CD4-positive, alpha-beta memory T cell (primary cell): ENCODE measurements at places on chromosomes 1 and 21. TPM values are rescaled to one million over a fixed set of nuclear protein-coding genes. Genes with fewer than 3 reads are reported as not detected.

Gene UBE2U
- total RNA-seq, result not detected

Gene PCP4L1
- total RNA-seq, result not detected

Gene GRIK3
- total RNA-seq, result not detected

Gene PRRC2C
- total RNA-seq, result 298 TPM

Gene HMCN1
- 0.29 TPM for total RNA-seq

Gene CLCA1
- total RNA-seq, result not detected

Gene SLC9C2
- not detected for total RNA-seq

Gene FMN2
- not detected for total RNA-seq

Gene LAMB3
- total RNA-seq, result 0.38 TPM

Gene SLC44A5
- 3.0 TPM for total RNA-seq

Gene GPR25
- 9.2 TPM for total RNA-seq

Gene SUSD4
- total RNA-seq, result 3.0 TPM

DNA sequence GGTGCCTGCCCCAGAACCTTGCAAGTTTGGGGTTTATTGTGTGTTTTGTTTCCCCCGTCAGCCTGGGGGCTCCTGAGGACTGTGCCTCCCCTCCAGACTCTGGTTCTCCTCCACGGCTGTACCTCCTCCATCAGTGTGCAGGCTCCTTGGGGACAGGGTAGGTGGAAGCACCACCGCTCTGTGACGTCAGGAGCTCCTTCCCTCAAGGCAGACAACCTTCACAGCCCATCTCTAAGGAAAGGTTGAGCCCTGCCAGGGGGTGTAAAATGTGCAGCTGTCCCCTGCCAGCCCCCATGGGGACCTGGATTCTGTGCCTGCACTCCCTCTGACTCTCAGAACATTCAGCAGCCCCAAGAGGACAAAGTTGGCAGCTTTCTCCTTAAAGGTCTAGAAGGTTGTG, 465 bp upstream of the HSPB7 start:
- H3K27ac ChIP-seq, result no peak overlapping the region
- no peaks in the 10 kb centered on the region for H3K4me1 ChIP-seq
- peak; percentile 6 for DNase-seq
- H3K4me3 ChIP-seq, result no peak overlapping the region
- H3K27me3 ChIP-seq, result no peaks in the 10 kb centered on the region

DNA sequence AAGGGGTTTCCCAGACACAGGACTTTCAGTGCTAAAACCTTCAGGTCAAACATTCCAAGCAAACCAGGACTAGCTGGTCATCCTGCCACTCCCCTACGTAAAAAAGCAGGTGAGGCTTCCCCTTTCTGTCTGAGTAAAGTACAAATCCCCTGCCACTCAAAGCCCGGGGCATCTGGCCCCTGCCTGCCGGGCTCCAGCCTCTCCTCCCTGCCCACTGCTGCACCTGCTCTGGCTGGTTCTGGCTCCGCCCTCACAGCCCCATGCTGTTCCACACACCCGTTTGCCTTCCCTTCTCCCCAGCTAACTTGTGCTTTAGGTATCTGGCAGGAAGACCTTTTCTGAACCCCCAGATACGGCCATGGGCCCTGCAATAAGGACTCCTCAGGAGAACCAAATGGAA, 23.3 kb upstream of the S100A7 start:
- H3K4me1 ChIP-seq, result no peaks in the 10 kb centered on the region
- no peak overlapping the region for H3K4me3 ChIP-seq
- H3K27ac ChIP-seq, result no peak overlapping the region
- DNase-seq, result no peak

GRCh38 chr1:179121159-179121938, 39.5 kb downstream of the TOR3A start:
- H3K27ac ChIP-seq, result no peak overlapping the region
- H3K36me3 ChIP-seq, result peaks cover 13% of the 10 kb centered on the region
- no peak overlapping the region for H3K4me3 ChIP-seq
- DNase-seq, result peak; percentile 45

DNA sequence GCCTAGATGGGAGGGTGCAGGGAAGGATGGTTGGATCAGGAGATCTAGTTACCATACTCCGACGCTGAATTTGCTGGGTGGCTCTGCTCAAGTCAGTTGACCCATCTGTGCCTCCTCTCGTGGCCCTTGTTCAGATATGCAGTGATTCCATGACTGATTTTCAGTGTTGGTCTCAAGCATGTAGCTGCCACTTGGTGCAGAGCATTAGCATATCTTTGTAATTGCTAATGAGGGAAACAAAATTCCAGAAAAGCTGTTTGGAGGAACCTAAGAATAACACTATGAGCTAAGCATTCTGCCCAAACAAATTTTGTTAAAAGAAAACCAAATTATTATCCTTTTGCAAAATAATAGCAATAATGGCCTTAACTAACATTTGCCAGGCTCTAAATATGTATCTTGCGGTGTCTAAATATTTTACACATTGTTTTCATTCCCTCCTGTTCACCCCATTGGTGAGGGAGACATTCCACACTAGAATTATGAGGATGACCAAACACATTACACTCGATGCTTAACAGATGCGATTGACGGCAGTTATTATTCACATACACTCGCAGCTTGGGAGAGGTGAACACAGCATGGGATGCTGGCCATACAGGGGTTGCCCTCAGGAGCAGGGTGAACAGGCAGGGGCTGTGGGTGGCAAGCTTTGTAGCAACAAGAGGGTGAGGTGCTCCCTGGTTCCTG, 69.1 kb downstream of the KCNJ15 start:
- no peak overlapping the region for H3K27ac ChIP-seq
- H3K36me3 ChIP-seq, result no peaks in the 10 kb centered on the region
- no peak for DNase-seq
- no peak overlapping the region for H3K4me3 ChIP-seq
- H3K27me3 ChIP-seq, result no peaks in the 10 kb centered on the region

DNA sequence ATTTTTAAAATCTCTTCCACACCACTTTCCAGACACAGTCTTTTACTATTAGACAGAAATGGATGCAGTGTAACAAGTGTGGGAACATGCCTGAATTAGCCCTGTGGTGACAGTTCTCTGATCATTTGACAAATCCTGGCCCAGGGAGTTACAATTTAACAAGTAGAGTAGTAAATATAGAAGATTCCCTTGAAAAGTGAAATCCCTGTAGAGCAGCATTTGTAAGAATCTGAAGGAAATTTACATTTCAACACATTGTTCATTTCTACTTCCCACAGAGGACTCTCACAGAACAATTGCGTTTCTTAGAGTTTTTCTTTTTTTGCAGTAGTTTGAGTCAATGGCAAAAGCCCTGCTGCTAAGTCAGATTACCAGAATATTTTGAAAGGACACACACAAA, 458.3 kb upstream of the BRINP3 start:
- H3K36me3 ChIP-seq, result no peaks in the 10 kb centered on the region
- no peak overlapping the region for H3K27ac ChIP-seq
- H3K27me3 ChIP-seq, result no peaks in the 10 kb centered on the region
- no peak for DNase-seq
- H3K4me1 ChIP-seq, result no peaks in the 10 kb centered on the region

DNA sequence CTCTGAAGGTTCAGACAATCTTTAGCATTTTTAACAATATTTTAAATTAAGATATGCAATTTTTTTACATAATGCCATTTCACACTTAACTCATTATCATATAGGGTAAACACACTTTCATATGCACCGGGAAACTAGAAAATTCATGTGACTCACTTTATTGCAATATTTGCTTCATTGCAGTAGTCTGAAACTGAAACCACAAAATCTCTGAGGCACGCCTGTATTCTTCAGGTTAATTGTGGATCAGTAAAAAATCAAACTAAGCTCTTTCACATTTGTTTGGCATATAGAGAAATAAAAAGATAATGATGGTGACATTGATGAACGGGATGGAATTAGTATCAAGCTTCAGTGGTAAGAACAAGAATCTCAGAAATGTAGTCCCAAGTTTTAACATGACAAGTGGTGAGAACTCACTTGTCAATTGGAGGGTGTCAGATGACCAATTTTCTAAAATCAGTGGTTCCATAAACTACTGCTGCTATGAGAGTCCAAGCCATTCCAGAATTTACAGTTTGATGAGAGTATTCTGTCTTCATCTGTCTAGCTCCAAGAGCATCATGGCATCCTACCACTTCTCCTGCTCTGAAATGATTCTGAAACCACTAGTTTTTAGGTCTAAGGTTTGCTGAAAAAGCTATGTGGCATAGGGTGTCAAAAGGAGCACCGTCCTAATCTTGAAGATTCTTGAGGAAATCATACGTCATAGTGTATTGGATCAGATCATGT, 281.0 kb downstream of the PTPRC start:
- H3K36me3 ChIP-seq, result no peaks in the 10 kb centered on the region
- H3K4me1 ChIP-seq, result peaks cover 56% of the 10 kb centered on the region
- no peak for DNase-seq
- peak overlapping the region; percentile 29 for H3K27ac ChIP-seq
- peak overlapping the region; percentile 2 for H3K4me3 ChIP-seq

- no peak overlapping the region for H3K27ac ChIP-seq
- H3K4me3 ChIP-seq, result no peak overlapping the region
- no peaks in the 10 kb centered on the region for H3K27me3 ChIP-seq
- no peak for DNase-seq
These were observed 138.5 kb upstream of the SGIP1 start for GRCh38 chr1:66395202-66396061.

DNA sequence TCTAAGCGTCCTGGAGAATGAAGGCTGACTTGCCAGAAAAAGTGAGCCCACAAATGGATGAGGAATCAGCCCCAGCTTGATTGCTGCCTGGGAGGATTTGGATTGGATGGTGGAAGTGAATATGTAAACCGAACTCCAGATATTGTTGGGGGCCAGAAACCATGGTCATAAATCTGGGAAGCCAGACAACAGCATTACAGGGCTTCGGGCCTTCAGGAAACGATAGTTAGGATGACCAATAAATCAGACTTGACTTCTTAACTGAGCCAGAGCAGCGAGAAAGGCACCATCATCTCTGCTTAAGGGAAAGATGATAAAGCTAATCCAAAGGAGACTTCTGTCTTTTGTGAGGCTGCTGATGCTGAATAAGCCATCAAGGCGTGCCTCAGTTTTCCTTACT, 26.6 kb downstream of the FAM78B start:
- no peaks in the 10 kb centered on the region for H3K27me3 ChIP-seq
- H3K4me1 ChIP-seq, result no peaks in the 10 kb centered on the region
- H3K4me3 ChIP-seq, result no peak overlapping the region
- no peaks in the 10 kb centered on the region for H3K36me3 ChIP-seq
- no peak overlapping the region for H3K27ac ChIP-seq

- H3K36me3 ChIP-seq, result no peaks in the 10 kb centered on the region
- DNase-seq, result no peak
- H3K27me3 ChIP-seq, result no peaks in the 10 kb centered on the region
- no peak overlapping the region for H3K4me3 ChIP-seq
- no peak overlapping the region for H3K27ac ChIP-seq
These were observed 24.9 kb upstream of the ENO1 start for GRCh38 chr1:8903410-8903809.

- no peaks in the 10 kb centered on the region for H3K27me3 ChIP-seq
- H3K4me1 ChIP-seq, result no peaks in the 10 kb centered on the region
- no peak overlapping the region for H3K4me3 ChIP-seq
- no peaks in the 10 kb centered on the region for H3K36me3 ChIP-seq
- no peak overlapping the region for H3K27ac ChIP-seq
These were observed 108.0 kb upstream of the DUSP10 start for GRCh38 chr1:221849897-221850296.

- H3K27me3 ChIP-seq, result no peaks in the 10 kb centered on the region
- H3K4me1 ChIP-seq, result no peaks in the 10 kb centered on the region
- DNase-seq, result no peak
- no peaks in the 10 kb centered on the region for H3K36me3 ChIP-seq
These were observed 62.3 kb upstream of the FMN2 start for GRCh38 chr1:240029418-240029817.

DNA sequence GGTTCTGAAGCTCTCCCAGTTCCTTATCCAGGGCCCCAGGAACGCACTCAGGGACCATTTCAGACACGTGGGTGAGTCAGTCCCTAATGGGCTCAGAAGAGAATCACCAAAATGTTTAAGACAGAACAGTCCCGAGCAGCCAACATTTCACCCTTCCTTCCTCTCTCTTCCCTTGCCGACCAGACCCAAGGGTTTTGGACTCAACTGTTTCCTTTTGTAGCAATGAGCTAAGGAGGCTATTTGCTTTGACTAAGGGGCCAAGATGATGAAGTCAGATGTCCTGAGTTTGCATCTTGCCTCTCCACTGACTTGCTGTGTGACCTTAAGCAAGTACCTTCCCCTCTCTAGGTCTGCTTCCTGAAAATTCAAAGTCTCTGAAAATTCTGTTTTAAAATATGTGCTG, 472.3 kb upstream of the VAMP3 start:
- H3K27me3 ChIP-seq, result no peaks in the 10 kb centered on the region
- no peaks in the 10 kb centered on the region for H3K36me3 ChIP-seq
- no peaks in the 10 kb centered on the region for H3K4me1 ChIP-seq
- no peak overlapping the region for H3K27ac ChIP-seq
- no peak for DNase-seq
